ENCODE measurements at places on chromosomes 16 and 17.

- no peak for DNase-seq
Observed at GRCh38 chr16:12559714-12560113, 244.0 kb downstream of the CPPED1 start.

DNA sequence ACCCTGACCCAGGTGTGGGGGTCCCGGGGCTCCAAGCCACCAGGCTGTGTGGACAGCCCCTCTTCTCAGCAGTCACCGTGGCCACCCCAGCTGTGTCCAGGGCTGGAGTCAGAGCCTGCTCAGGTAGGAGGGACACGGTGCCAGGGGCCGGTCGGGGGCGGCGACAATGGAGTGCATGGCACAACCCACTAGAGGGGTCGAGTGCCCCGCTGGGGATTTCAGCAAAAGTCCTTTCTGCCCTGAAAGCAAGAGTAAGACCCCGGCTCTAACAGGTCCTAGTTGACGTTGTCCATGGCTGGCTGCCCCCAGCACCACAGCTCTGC lies 11.3 kb downstream of the UTS2R start:
- no peak for DNase-seq

GRCh38 chr16:75377729-75378386 lies 55.4 kb downstream of the CFDP1 start:
- peak; percentile 28 for DNase-seq

DNA sequence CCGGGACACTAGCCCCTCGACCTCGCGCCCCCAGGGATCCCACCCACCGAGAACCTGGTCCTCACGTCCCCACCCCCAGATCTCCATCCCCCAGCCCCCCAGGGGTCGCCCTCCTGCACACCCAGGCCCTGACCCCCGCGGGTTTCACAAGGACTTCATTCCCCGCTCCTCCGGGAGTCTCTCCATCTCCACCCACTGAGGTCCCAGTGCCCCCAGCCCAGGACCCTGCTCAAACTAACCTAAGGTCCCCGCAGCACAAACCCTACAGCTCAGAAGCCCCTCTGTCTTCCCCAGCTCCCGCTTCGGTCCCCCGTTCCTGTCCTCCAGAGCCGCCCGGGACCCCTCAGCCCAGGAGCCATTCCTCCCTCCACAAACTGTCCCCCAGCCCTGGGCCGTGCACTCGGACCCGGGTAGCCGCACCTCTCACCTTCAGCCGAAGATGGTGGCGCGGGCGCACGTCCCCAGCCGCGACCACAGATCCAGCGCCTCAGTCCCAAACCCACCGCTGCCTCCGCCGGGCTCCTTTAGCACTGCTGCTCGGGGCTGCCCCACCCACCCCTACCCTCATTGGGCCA lies at the start of gene MYH10:
Gene MYH10 (minus strand): TSS at position 499 of the 575 bp plus-strand sequence. CDS start 7,479 bp downstream, outside the sequence.
- no peak for DNase-seq

DNA sequence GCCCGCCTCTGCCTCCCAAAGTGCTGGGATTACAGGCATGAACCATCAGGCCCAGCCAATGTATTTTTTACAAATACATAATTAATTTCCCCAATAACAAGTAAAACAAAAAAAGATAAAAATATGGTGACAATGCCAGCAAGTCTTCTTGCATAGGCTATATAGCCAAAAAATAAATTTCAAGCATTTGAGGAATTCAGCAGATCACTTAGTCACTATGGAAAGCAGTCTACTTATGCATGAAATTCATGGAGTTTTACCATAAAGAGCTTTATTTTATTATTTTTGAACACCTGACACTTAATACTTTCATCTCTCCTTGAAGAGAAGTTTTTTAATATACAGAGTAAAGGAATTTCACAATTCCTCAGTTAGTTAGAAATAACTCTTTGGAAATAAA lies 56.4 kb downstream of the BRIP1 start:
- no peak for DNase-seq

- DNase-seq = no peak
Observed at GRCh38 chr17:71995590-71995989, 125.2 kb upstream of the SOX9 start.

GRCh38 chr16:89332243-89332901 lies 114.9 kb downstream of the ZNF778 start:
- no peak for DNase-seq

- no peak for DNase-seq
Observed at GRCh38 chr16:89944773-89945172, 3.8 kb upstream of the DEF8 start.

- DNase-seq = no peak
Observed at GRCh38 chr17:17872547-17873345, 36.0 kb upstream of the SREBF1 start.

DNA sequence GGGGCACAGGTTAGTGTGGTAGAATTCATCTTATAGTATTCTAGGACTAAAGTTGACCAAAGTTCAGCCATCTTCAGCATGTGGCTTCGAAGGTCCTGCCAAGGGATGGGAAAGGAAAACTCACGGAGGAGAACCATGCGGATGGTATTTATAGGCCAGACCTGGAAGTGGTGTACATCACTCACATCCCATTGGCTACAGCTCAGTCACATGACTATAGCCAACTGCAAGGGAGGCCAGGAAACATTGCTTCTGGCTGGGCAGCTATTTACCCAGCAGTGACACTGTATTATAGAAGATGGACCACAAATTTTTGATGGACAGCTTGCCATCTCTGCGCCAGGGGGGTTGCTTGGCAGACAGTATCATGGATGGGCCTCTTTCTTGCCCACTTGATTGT lies 35.7 kb upstream of the COQ7 start:
- DNase-seq = no peak

DNA sequence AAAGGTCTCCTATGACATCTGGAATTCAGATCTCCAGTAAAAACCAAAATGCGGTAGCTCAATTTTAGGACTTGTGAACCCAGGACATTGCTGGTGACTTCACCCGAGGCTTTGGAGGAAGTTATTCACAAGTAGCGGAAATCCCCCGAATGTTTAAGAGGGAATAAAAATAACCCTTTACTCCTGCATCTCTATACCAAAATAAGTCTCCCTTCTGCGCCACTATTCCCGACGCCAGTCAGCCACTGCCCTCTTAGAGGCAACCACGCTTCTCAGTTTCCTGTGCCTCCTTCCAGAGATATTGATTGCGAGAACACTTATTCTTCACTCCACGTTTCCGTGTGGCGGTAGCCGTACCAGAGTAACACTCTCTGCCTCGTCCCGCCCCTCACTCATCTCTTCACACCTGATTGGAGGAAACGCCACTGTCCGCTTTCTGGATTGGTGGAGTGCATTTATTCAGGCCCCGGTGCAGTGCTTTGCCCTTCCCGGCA lies 27.4 kb downstream of the EMP2 start:
- DNase-seq = no peak

DNA sequence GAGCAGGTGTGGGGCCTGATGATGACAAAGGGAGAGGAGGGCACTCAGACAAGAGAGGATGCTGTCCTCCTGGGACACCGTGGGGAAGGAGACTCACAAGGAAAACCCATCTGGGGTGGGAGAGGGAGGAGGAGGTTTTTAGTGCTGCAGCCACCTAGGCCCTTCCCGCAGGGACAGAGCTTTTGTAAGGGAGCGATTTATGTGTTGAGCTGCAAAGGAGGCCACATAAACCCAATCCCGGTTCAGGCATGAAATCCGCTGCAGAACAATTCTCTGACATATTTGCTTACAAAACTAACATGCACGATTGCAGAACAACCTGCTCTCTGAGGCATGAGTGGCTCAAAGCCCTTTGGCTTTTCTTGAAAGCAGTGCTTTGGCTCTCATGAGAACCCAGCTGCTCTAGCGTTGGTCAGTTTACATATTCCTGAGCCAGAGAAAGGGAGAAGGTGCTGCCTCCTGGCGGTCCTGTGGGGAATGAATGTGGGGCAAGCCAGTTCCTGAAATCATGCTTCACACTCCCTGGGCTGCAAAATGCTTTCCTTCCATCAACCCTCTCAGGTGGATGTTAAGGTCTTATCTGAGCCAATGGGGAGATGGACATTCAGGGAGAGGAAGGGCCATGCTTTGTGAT lies 122.4 kb upstream of the NLRP1 start:
- DNase-seq = peak; percentile 60

DNA sequence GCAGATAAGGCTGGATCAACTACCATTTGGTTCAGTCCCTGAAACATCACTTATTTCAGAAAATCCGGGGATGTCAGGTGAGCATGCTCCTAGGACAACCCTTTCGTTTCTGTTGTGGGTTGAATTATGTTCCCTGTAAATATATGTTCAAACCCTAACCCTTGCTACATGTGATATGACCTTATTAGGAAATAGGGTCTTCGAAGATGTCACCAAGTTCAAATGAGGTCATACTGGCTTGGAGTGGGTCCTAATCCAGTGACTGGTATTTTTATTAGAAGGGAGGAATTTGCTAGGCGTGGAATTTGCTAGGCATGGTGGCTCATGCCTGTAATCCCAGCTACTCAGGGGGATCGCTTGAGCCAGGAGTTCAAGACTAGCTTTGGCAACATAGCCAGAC lies 21.3 kb downstream of the SNX20 start:
- DNase-seq = no peak

GRCh38 chr16:4618645-4619418 lies 4.1 kb upstream of the UBALD1 start:
- DNase-seq = no peak

DNA sequence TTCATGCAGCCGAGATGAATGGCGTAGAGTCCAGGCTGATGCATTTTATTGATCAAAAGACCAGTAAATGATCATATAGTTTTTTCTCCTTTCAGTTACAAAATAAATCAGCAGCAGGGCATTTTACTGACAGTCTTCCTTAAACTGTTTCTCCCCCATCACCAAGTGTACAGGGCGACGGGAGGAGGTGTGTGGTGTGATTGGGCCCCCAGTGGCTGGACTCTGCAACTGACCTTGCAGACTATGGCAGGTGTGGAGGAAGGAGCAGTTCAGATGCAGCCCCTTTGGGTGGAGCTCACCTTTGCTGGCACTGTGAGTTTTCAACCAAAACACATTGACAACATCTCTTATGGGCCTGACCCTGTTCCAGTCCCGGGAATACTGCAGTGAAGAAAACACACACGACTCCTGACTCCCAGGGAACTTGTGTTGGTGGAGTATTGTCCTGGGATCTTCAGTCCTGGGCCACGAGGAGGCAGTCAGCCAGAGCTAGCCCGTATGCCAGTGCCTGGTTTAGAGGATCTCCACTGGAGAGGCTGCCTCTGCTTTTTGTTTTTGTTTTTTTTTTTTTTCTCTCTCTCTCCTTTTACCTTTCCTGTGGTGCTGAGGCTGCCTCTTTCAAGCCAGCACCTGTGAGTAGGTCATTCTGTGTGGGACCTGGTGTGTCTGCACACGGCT lies 29.8 kb downstream of the KIAA0513 start:
- DNase-seq = no peak

GRCh38 chr16:69709456-69710084 lies 16.8 kb downstream of the NQO1 start:
- DNase-seq = no peak

- DNase-seq = no peak
Observed at GRCh38 chr16:85094176-85094805, 18.0 kb downstream of the CIBAR2 start.

DNA sequence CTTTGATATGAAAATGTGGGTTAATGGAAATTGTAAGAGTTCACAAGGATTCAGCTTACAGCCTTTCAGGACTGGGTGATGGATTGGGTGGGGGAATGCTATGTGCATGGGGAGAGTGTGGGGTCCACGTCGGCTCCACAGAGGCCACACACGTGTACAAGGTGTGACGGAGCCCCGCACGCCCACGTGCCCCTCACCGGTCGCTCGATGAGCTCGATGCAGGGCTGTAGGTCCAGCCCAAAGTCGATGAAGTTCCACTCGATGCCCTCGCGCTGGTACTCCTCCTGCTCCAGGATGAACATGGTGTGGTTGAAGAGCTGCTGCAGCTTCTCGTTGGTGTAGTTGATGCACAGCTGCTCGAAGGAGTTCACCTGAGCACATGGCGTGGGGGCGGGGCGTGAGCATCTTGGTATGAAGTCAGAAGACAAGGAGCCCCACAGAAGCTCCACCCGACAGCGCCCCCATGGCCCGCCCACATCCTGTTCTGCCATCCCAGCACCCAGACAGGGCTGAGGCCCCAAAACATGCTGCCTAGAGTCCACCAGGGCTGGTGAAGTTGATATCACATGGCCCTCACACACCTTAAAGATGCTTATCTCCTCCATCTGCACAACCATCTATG lies 99.1 kb downstream of the MYH11 start:
- no peak for DNase-seq

GRCh38 chr17:77498791-77499698 lies 358.3 kb downstream of the SEC14L1 start:
- no peak for DNase-seq

GRCh38 chr16:47920709-47921108 lies 235.1 kb downstream of the ABCC12 start:
- no peak for DNase-seq

GRCh38 chr16:87548046-87548445 lies 54.3 kb upstream of the JPH3 start:
- DNase-seq = no peak

Data from breast epithelium (tissue), 4 donors.